Aorta (tissue), 5 donors: ENCODE measurements at places on chromosomes 16 and 17. TPM values are rescaled to one million over a fixed set of nuclear protein-coding genes. Genes with fewer than 3 reads are reported as not detected.

GRCh38 chr16:69865701-69866100, 85.4 kb upstream of the CLEC18A start:
- no peaks in the 10 kb centered on the region for H3K27me3 ChIP-seq
- no peaks in the 10 kb centered on the region for H3K36me3 ChIP-seq
- no peak overlapping the region for H3K27ac ChIP-seq
- H3K4me1 ChIP-seq = peaks cover 2% of the 10 kb centered on the region
- DNase-seq = no peak

SDR42E1 gene
- 1.2 TPM for total RNA-seq

NTN1 gene
- 56.5 TPM for total RNA-seq

- H3K4me1 ChIP-seq = no peaks in the 10 kb centered on the region
- no peaks in the 10 kb centered on the region for H3K36me3 ChIP-seq
Observed at GRCh38 chr17:49926886-49927285, 42.1 kb upstream of the DLX4 start.

- DNase-seq = peak; percentile 89
- H3K4me3 ChIP-seq = no peak overlapping the region
- H3K27me3 ChIP-seq = no peaks in the 10 kb centered on the region
- no peaks in the 10 kb centered on the region for H3K36me3 ChIP-seq
- H3K27ac ChIP-seq = no peak overlapping the region
- no peaks in the 10 kb centered on the region for H3K4me1 ChIP-seq
Observed at GRCh38 chr17:27760069-27760885, 40.1 kb downstream of the NOS2 start.

DNA sequence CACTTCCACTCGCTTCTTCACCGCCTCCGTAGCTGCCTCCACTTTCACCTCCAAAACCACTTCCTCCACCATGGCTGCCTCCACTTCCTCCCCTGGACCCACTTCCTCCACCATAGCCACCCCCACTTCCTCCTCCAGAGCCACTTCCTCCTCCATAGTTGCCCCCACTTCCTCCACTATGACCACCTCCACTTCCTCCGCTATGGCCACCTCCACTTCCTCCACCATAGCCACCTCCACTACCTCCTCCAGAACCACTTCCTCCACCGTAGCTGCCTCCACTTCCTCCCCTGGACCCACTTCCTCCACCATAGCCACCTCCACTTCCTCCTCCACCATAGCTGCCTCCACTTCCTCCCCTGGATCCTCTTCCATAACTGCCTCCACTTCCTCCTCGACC, 4.5 kb downstream of the KRT9 start:
- no peak overlapping the region for H3K4me3 ChIP-seq
- H3K27ac ChIP-seq = no peak overlapping the region
- peak; percentile 17 for DNase-seq
- no peaks in the 10 kb centered on the region for H3K27me3 ChIP-seq

TMC8 gene
- 14.4 TPM for total RNA-seq

GRCh38 chr16:68403177-68403576, 45.1 kb downstream of the SMPD3 start:
- no peaks in the 10 kb centered on the region for H3K36me3 ChIP-seq
- no peak overlapping the region for H3K27ac ChIP-seq
- no peaks in the 10 kb centered on the region for H3K27me3 ChIP-seq

- no peaks in the 10 kb centered on the region for H3K4me1 ChIP-seq
- H3K36me3 ChIP-seq = no peaks in the 10 kb centered on the region
- DNase-seq = peak; percentile 86
- H3K27ac ChIP-seq = no peak overlapping the region
- H3K4me3 ChIP-seq = no peak overlapping the region
Observed at GRCh38 chr16:85390511-85391174, 222.5 kb upstream of the GSE1 start.

GRCh38 chr16:81623365-81624102, 155.6 kb upstream of the PLCG2 start:
- DNase-seq = no peak
- H3K36me3 ChIP-seq = no peaks in the 10 kb centered on the region
- H3K4me1 ChIP-seq = no peaks in the 10 kb centered on the region
- no peaks in the 10 kb centered on the region for H3K27me3 ChIP-seq

GRCh38 chr17:68292689-68293040, 1.4 kb downstream of the ARSG start:
- no peak for DNase-seq
- H3K36me3 ChIP-seq = no peaks in the 10 kb centered on the region
- H3K4me1 ChIP-seq = no peaks in the 10 kb centered on the region
- H3K27me3 ChIP-seq = no peaks in the 10 kb centered on the region
- no peak overlapping the region for H3K27ac ChIP-seq

DNA sequence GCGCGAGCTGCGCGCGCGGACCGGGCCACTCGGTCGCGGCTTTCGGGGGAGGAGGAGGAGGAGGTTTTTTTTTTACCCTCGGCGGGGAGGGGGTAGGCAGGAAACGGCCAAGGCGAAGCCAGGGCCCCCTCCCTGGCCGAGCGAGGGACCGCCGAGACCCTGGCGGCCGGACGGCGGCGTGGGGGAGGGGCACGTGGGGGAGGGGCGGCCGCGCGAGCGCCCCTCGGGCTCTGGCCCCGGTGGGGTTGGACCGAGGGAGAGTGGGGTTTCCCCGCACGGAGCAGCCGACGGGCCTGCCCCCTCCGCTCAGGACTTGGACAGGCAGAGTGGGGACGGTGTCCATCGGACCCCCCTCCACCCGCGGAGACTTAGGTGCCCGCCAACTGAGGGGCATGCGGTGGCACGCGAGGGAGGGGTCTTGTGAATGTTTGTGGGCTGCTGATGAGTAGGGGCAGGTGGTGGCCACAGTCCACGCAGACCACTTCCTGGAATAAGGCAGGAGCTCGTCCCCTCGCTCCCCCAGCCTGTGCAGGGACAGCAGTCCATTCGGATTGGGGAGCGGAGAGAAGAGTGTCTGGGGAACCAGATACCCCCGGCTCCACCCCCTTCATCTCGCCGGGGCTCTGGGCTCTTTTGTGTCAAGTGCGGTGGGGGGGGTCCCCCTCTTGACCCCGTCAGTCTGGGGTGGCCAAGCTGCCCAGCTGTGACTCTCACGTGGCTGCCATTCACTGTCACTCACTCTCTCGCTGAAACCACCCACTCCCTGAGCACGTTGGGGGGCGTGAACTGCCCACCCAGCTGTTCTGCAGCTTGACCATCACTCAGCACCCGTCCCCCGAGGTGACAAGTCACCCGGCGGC, 3.0 kb upstream of the CHD3 start:
- H3K4me1 ChIP-seq = no peaks in the 10 kb centered on the region
- H3K36me3 ChIP-seq = peaks cover 2% of the 10 kb centered on the region
- no peaks in the 10 kb centered on the region for H3K27me3 ChIP-seq
- peak; percentile 67 for DNase-seq
- H3K27ac ChIP-seq = peak overlapping the region; percentile 72
- peak overlapping the region; percentile 37 for H3K4me3 ChIP-seq

GRCh38 chr16:307691-308312, 24.8 kb downstream of the PDIA2 start:
- H3K27ac ChIP-seq = no peak overlapping the region
- H3K4me3 ChIP-seq = no peak overlapping the region
- H3K27me3 ChIP-seq = no peaks in the 10 kb centered on the region
- no peaks in the 10 kb centered on the region for H3K4me1 ChIP-seq
- peaks cover 2% of the 10 kb centered on the region for H3K36me3 ChIP-seq
- DNase-seq = no peak

GRCh38 chr17:57774872-57775271, 29.8 kb upstream of the CCDC182 start:
- H3K27me3 ChIP-seq = no peaks in the 10 kb centered on the region
- no peak overlapping the region for H3K27ac ChIP-seq
- no peak for DNase-seq
- H3K4me3 ChIP-seq = no peak overlapping the region

DERL2 gene
- total RNA-seq = 57.5 TPM

DNA sequence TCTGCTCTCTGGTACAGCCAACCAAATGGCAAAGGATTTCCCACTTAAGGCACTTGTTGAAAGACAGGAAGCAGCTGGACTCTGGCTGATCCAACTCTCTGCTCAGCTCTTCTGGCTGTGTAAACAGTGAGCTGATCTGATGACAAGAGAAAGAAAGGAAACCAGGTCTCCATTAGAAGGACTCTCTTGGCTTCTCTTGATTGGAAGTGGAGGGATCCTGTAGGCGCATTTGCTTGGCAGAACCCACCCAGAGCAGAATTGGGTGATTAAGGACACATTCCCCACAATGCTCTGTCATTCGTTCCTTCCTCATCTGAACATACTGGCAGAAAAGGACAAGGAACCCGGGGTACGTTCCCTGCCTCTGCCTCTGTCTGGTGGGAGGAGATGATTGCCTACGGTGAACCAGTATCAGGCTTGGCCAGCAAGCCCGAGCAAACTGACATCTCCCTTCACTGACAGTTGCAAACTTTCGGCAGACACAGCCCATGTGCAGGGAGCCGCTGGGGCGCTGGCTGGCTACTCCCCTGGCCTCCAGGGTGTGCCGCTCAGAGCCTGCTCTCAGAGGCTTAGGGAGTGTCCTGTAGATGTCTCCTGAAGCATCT, 29.1 kb downstream of the LDHD start:
- H3K4me1 ChIP-seq = no peaks in the 10 kb centered on the region
- H3K27me3 ChIP-seq = no peaks in the 10 kb centered on the region
- no peak overlapping the region for H3K27ac ChIP-seq
- H3K4me3 ChIP-seq = no peak overlapping the region
- H3K36me3 ChIP-seq = no peaks in the 10 kb centered on the region

DNA sequence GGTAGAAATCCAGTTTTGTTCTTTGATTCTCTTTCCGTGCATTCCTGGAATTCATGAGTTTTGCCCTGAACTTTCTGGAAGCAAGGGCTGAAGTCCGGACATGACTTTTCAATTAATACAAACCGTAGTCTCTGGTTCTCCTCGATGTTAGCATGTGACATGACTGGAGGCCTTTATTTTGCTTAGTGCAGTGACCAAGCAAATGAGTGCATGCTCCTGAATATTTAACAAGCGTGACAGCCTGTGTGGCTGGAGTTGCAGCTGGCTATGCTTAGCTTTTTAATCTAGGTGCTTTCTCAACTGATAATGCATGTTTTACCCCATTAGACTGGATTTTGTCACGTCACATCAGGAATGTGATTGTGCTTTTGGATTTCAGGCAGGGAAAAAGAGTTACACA, 302.1 kb downstream of the MAP2K6 start:
- no peak for DNase-seq
- no peak overlapping the region for H3K27ac ChIP-seq
- no peak overlapping the region for H3K4me3 ChIP-seq
- H3K36me3 ChIP-seq = no peaks in the 10 kb centered on the region

- H3K4me1 ChIP-seq = no peaks in the 10 kb centered on the region
- no peaks in the 10 kb centered on the region for H3K36me3 ChIP-seq
- no peak overlapping the region for H3K4me3 ChIP-seq
- DNase-seq = no peak
- no peak overlapping the region for H3K27ac ChIP-seq
Observed at GRCh38 chr16:68144008-68144407, 58.8 kb downstream of the NFATC3 start.

GRCh38 chr16:66690106-66690847, 6.3 kb downstream of the CMTM4 start:
- H3K27ac ChIP-seq = no peak overlapping the region
- no peaks in the 10 kb centered on the region for H3K4me1 ChIP-seq
- no peaks in the 10 kb centered on the region for H3K36me3 ChIP-seq
- H3K4me3 ChIP-seq = no peak overlapping the region
- no peaks in the 10 kb centered on the region for H3K27me3 ChIP-seq

- H3K27ac ChIP-seq = no peak overlapping the region
- no peaks in the 10 kb centered on the region for H3K4me1 ChIP-seq
- H3K36me3 ChIP-seq = no peaks in the 10 kb centered on the region
- H3K27me3 ChIP-seq = no peaks in the 10 kb centered on the region
Observed at GRCh38 chr16:57264950-57265371, 19.5 kb downstream of the PLLP start.

PSKH1 gene
- total RNA-seq = 30.4 TPM

RNF222 gene
- total RNA-seq = not detected

CACNG5 gene
- not detected for total RNA-seq

DNA sequence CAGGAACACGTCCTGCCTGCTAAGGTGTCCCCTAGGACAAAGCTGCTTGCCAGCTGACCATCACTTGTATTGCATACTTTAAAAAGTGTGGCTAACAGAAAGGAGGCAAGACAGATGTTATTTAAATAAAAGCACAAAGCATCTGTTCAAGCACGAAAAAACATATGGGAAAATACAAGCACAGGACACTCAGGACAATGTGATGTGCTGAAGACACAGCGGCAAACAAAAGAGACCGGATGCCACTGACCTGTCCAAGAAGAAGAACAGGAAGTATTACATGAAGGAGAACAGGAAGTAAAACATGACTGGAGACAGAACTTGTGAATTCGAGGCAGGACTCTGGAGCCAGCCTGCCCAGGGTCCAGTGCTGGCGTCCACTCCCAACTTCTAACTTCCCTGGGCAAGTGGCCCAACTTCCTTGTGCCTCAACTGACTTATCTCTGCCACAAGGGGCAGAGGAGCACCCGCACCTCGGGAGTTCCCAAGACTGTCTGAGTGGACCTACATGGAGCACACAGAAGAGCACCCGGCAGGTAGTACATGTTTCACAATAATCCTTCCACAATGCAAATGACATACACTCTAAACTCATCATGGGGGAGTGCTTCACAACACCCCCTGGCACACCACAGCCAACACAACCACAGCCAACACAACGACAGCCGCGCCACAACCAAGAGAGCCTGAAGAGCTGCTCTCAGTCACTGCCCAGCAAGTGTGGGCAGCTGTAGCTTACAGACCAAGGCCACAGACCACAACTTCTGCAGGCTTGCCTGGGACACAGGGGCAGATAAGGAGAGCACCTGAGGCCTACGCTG, 36.6 kb downstream of the ANKRD11 start:
- DNase-seq = peak; percentile 70
- no peaks in the 10 kb centered on the region for H3K36me3 ChIP-seq
- H3K4me3 ChIP-seq = no peak overlapping the region
- H3K27ac ChIP-seq = no peak overlapping the region
- peaks cover under 1% of the 10 kb centered on the region for H3K4me1 ChIP-seq
- H3K27me3 ChIP-seq = no peaks in the 10 kb centered on the region

DNA sequence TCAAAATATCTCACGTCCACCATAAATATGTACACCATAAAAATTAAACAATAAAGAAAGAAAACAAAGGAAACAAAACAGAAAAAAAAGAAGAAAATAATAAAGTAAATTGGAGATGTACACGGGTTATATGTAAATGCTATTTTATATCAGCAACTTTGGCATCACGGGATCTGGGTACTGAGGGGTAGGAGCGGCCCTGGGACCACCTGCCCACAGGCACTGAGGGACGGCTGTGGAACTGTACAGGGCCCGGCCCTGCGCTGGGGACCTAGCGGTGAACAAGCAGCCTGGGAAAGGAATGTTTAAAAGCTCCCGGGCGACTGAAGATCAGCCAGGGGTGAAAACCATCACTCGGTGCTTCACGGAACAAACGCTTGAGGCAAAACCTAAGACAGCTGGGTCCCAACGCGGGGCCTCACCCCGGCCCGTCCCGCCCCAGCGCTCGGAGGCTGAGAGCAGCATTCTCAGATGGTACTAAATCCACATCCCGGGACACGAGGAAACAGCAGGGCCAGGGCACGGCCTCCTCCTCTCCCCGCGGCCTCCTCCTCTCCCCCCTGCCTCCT, 31.2 kb downstream of the NXN start:
- H3K4me1 ChIP-seq = no peaks in the 10 kb centered on the region
- no peaks in the 10 kb centered on the region for H3K27me3 ChIP-seq
- no peak for DNase-seq

- no peaks in the 10 kb centered on the region for H3K27me3 ChIP-seq
- H3K36me3 ChIP-seq = peaks cover 2% of the 10 kb centered on the region
- no peak overlapping the region for H3K4me3 ChIP-seq
- no peaks in the 10 kb centered on the region for H3K4me1 ChIP-seq
Observed at GRCh38 chr17:57685499-57686132, 59.5 kb downstream of the CCDC182 start.

CLEC19A gene
- total RNA-seq = not detected

EXOC3L1 gene
- 1.3 TPM for total RNA-seq
